ENCODE measurements at places on chromosomes 2 and 18.

- no peak for DNase-seq
Observed at GRCh38 chr2:123451542-123451941, 573.5 kb upstream of the CNTNAP5 start.

- DNase-seq: no peak
Observed at GRCh38 chr2:62569907-62570841, 64.2 kb upstream of the TMEM17 start.

DNA sequence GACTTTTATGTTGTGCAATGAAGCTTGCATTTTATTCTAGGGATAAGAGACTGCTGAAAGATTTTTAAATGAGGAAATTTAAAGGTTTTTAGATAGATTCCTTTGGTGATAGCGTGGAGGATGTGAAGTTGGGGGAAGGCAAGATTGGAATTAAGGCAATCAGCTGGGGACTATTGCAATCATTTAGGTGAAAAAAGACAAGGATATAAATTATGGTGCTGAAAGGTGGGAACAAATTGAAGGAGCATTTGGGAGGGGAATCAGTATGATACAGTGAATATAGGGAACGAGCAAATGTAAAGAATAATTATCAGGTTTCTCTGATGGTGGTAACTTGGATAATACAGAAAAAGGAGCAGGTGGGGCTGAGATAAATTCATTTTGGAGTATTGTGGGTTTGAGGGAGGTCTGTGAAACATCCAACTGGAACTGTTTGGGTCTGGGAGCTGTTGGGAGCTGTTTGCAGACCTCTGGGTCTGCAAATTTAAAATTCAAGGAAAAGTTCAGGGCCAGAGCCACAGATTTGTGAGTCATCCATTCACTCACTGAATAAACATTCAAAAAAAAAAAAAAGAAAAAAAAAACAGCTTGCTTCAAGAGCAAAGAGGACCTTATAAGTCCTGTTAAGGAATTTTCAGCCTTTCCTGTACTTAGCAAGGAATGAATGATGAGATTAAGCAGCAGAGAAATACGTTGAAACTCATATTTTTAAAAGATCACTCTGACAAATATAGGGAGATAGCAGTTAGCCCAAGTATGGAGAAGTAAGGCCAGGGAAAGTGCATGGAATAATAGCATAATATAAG is 257.5 kb upstream of the FN1 start:
- no peak for DNase-seq

GRCh38 chr18:23994361-23994902 is 20.1 kb upstream of the TTC39C start:
- no peak for DNase-seq

DNA sequence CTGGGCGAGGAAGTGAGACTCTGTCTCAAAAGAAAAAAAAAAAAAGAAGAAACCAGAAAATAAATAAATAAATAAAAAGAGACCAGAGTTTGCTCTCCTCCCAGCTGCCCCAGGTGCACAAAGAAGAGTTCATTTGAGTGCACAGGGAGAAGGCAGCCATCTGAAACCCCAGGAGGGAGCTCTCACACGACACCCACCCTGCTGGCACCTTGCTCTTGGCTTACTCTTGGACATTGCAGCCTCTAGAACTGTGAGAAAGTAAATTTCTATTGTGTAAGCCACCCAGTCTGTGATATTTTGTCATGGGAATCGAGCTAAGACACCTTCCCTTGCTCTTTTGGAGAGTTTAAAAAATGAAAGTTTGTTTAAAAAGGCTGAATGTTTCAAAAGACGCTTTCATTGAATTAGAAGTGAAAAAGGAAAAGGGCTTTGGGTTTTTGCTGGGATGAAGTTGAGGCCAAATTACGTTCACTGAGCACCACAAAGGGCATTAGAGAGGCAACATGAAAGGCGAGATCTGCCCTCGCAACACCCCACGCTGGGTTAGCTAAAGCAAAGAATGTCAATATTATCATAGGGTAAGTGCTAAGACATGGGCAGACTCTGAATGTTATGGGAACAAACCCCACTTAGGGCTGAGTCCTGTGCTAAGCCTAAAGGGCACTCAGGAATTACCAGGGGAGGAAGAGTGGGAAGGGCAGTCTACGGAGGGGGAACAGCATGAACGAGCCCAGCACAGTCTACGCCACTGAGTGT is 128.9 kb upstream of the RIOK3 start:
- DNase-seq: no peak

Measured in cardiac septum (tissue), 1 donor.